ENCODE measurements at places on chromosomes 16 and 17. TPM values are rescaled to one million over a fixed set of nuclear protein-coding genes. Genes with fewer than 3 reads are reported as not detected.
A peak's percentile ranks its signal among the peaks of the same experiment; 100 is the strongest.

Gene GDPD1
- 3.0 TPM for total RNA-seq

DNA sequence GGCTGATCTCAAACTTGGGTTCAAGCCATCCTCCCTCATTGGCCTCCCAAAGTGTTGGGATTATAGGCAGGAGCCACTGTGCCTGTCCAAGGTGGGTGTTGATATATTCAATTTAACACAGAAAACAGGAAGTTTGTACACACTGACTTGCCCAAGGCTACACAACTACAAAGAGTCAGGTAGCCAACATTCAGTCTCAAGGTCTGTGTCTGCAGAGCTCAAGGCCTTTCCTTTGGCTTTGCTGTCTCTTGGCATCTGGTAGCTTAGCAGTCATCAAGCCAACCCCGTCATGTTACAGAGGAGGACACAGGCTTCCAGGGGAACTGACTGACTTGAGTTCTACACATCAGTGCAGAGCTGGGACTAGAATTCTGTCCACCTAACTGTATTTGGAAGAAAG, 11.9 kb upstream of the MEFV start:
- DNase-seq, result no peak

Gene MGAT5B
- 0.16 TPM for total RNA-seq

Gene ALDOC
- 677 TPM for total RNA-seq

- no peak for DNase-seq
These were observed 128.3 kb downstream of the CCDC144A start for GRCh38 chr17:16818340-16818739.

Gene MYH3
- total RNA-seq, result 1.8 TPM

DNA sequence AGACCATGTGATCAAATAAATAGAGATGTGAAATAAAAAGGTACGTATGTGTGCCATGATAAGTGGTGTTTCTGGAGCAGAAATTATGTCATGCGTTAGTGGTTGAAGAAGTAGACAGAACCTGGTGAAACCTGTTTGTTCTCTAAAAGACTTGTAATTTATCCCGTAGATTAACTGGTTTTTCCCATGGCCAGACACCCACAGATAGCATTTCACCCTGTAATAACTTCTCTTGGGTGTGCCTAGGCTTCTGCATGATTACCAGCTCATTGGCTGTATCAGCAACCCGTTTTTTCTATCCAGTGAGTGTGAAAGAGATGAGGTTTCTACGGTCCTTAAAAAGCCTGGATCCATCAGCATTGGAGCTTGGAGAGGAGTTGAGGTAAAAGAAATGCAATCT, 471.3 kb downstream of the NPIPA7 start:
- no peak for DNase-seq

Gene HIC1
- 12.2 TPM for total RNA-seq

Gene TPSAB1
- 7.8 TPM for total RNA-seq

GRCh38 chr17:13671341-13671740, 69.6 kb upstream of the HS3ST3A1 start:
- DNase-seq, result no peak

- DNase-seq, result peak; percentile 19
These were observed 88.2 kb downstream of the TBC1D16 start for GRCh38 chr17:79947351-79948031.

DNA sequence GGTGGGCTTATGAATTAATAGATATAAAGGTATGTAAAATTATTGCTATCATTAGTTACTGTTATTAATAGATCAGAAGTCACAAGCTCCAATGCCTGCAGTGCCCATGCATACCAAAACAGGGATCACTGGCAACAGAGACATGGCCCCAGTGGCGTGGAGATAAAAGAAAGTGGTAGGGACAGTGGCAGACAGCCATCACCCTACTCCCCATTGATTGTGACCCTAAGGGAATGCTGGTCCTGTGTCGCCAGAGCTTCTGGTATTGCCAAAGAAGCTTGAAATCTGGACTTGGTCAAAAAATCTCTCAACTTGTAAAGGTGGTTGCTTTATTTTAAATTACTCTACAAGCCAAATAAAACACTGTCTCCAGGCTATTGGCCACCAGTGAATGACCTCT, 279.1 kb downstream of the IRX3 start:
- peak; percentile 33 for DNase-seq

- DNase-seq, result peak; percentile 72
These were observed 52.7 kb downstream of the SREBF1 start for GRCh38 chr17:17783825-17784656.

DNA sequence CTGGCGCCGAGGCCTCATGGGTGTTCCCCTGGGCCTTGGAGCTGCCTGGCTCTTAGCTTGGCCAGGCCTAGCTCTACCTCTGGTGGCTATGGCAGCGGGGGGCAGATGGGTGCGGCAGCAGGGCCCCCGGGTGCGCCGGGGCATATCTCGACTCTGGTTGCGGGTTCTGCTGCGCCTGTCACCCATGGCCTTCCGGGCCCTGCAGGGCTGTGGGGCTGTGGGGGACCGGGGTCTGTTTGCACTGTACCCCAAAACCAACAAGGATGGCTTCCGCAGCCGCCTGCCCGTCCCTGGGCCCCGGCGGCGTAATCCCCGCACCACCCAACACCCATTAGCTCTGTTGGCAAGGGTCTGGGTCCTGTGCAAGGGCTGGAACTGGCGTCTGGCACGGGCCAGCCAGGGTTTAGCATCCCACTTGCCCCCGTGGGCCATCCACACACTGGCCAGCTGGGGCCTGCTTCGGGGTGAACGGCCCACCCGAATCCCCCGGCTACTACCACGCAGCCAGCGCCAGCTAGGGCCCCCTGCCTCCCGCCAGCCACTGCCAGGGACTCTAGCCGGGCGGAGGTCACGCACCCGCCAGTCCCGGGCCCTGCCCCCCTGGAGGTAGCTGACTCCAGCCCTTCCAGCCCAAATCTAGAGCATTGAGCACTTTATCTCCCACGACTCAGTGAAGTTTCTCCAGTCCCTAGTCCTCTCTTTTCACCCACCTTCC, 7.9 kb downstream of the HIRIP3 start:
- DNase-seq, result peak; percentile 21

Gene TP53TG3B
- total RNA-seq, result not detected

Gene CNGB1
- not detected for total RNA-seq

Gene ENGASE
- 31.6 TPM for total RNA-seq

GRCh38 chr17:68641276-68642117, 40.3 kb upstream of the FAM20A start:
- DNase-seq, result no peak

DNA sequence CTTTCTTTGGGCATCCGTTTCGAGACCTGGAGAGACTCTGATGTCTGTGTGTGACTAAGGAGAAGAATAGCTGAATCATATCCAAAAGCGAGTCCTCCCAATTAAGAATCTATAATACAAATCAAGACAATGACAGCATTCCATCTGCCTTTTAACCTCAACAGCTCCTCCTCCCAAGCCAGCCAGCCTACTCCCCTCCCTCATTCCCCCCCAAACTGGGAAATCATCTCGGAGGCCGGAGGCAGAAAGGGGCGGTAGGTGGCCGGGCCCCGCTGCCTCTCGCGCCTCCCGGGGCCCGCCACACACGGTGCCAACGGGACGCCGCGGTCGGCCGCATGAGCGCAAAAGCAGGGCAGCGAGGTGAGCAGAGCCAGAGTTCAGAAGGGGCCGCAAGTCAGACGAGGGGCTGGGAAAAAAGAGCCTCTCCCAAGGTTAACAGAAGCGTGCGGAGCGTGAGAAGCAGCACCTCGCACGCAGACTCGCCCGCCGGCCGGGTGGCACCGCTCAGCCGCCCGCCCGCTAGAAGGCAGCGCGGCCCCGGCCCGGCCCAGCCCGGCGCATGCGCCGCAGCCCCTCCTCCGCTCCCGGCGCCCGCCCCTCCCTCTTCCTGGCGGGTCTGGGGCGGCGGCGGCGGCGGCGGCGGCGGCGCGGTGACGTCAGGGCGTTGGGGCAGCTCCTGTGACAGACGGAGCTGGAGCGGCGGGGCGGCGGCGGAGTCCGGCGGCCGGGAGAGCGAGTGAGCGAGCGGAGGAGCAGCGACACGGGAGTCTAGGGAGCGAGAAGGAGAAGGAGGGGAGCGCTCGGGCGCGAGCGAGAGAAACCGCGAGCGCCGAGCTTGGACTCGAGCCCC, at the start of gene PAFAH1B1:
Gene PAFAH1B1 (plus strand): TSS at position 684 of the 850 bp plus-strand sequence. CDS start 44,635 bp downstream, outside the sequence.
- peak; percentile 94 for DNase-seq

- DNase-seq, result no peak
These were observed 17.8 kb downstream of the RGS9 start for GRCh38 chr17:65154770-65155589.

GRCh38 chr16:51982715-51983680, 563.9 kb downstream of the TOX3 start:
- no peak for DNase-seq

DNA sequence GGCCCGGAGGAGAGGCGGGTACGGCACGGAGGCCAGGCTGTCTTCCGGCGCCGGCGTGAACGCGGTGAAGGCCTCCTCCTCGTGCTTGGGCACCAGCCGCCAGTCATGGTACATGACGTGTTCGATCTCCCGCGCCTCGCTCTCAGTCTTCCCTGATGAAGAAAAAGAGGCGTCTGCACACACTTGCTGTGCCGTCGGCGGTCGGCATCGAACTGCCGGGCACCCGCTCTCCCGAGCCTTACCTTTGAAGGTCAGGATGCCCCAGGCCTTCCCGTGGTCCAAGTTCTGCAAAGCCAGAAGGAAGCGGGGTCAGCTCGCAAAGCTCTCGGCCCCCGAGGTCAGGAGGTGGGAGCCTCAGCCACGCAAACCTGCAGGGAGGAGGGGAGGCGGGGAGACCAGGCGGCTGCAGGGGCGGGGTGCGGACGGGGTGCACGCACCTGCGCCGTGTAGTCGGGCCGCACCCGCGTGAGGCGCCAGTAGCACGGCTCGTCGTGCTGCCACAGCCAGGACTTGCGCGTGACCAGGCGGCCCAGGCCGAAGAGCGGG, at the start of gene EME2:
Gene EME2 (plus strand): TSS at position 449 of the 546 bp plus-strand sequence. CDS start 418 bp downstream, outside the sequence.
- no peak for DNase-seq

GRCh38 chr17:43193251-43193650, 18.4 kb upstream of the TMEM106A start:
- no peak for DNase-seq

DNA sequence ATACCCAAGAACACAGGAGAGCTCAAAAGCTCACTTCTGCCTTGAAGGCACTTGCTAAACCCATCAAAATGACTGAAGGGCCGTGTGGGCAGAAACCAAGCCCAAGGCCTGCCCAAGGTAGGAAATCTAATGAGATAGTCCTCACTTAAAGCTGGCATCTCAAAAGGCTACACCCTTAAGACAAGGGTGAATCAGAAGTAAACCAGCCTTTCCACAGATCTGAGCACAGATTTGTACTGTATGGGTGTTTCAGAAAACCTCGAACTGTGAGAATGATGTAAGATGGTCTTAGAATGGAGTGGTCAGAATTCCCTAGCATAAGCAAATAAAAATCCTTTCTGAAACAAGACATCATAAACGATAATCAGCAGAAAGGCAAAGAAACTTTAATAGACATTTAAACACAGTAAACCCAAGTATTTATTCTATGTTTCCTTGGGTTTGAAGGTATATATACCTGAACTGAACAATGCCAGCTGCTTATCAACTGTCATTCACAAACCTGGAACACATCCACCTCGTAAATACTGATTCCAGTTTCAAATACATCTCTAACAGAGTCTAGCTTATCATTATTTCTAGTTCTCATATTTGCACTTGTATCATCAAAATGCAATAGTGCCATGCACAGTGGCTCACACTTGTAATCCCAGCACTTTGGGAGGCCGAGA, 37.8 kb downstream of the GLG1 start:
- no peak for DNase-seq

GRCh38 chr16:49756775-49757558, 98.9 kb downstream of the ZNF423 start:
- DNase-seq, result no peak

GRCh38 chr17:29665481-29665810, 42.7 kb upstream of the CORO6 start:
- no peak for DNase-seq

GRCh38 chr17:32482568-32483320, 4.0 kb upstream of the CDK5R1 start:
- DNase-seq, result no peak

- no peak for DNase-seq
These were observed 47.8 kb upstream of the IRF8 start for GRCh38 chr16:85851034-85851785.

Gene CCL23
- total RNA-seq, result not detected

DNA sequence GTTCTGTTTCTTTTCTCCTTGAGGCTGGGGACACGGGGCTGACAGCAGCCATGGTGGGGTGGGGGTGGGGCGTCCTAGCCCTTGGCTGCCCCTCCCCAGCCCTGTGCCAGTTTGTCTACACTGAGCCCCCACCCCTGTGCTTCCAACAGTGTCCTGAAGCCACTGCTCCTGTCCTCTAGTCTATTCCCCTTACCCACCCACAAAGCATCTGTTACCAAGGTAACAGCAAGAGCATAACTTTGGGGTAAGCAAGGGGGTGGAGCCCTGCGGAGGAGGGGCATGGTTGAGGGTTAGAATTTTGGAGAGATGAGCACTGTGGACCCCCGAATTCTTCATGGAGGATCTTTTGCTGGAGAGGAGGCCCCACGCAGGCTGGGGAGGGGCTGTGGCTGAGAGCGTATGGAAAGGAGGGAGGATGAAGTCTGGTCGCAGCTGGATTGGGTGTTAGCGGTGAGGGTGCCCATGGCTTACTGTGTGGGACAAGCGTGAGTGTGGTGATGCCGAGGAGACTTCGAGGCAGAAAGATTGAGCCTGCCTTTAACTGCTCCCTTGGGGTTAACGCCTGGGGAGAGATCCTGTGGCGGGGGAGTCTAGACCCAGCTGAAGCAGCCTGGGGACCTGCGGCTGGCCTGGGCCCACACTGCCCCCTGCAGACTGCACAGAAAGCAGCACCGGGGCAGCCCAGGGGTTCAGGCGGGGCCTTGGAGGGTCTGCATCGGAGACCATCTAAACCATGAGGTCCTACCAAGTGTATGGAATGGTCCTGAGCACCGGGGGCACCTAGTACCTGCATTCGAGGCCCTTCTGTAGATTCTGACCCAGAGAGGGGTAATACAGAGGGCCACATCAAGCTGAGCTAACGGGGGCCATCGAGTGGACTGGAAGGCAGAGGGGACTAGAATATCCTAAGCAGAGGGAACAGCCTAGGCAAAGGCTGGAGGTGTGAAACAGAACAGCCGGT, 6.1 kb upstream of the STAC2 start:
- DNase-seq, result peak; percentile 73

Gene P2RX1
- 0.43 TPM for total RNA-seq

- DNase-seq, result no peak
These were observed 9.2 kb downstream of the GLYR1 start for GRCh38 chr16:4837733-4838501.

GRCh38 chr16:67526149-67526791, 2.4 kb upstream of the RIPOR1 start:
- DNase-seq, result no peak

- no peak for DNase-seq
These were observed 2.5 kb downstream of the KRTAP2-2 start for GRCh38 chr17:41052566-41052965.

All from heart left ventricle (tissue), 16 donors.